ENCODE measurements at places on chromosomes 3 and 15.

GRCh38 chr3:145017959-145018358 is 1046.3 kb downstream of the DIPK2A start:
- H3K4me1 ChIP-seq, result no peaks in the 10 kb centered on the region
- no peaks in the 10 kb centered on the region for H3K27me3 ChIP-seq
- H3K27ac ChIP-seq, result no peak overlapping the region
- no peak for DNase-seq
- H3K4me3 ChIP-seq, result no peak overlapping the region

DNA sequence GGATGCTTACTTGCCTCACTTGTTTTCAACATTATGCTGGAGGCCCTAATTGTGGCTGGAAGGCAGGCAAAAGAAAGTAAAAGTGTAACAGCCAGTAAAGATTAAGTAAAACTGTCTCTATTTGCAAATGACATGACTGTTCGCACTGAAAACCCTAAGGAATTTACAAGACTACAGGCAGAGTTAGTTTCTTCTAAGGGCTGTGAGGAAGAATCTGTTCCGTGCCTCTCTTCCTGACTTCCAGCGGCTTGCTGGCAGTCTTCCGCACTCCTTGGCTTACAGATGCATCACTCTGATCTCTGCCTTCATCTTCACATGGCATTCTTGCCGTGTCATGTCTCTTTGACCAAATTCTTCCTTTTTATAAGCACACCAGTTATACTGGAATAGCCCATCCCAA is 86.1 kb downstream of the DLG1 start:
- no peak for DNase-seq
- H3K4me3 ChIP-seq, result no peak overlapping the region
- no peaks in the 10 kb centered on the region for H3K36me3 ChIP-seq
- H3K27ac ChIP-seq, result no peak overlapping the region
- no peaks in the 10 kb centered on the region for H3K27me3 ChIP-seq

DNA sequence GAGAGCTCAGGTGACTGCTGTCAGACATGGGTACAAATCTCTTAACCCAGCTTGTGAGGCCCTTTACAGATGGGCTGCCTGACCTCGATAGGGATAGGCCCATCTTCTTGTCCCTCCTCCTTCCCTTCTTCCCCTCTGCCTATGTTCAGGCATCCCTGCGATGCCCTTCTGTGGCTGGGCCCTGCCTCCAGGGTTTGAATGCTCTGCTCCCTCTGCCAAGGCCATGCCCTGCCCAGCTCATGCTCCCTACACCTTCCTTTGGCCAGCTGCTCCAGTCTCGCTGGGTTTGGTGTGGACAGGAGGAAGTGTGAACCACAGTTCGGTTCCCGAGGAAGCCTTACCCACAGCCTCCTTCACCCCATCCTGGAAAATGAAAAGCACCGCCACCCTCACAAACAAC is 4.3 kb downstream of the FYCO1 start:
- no peaks in the 10 kb centered on the region for H3K36me3 ChIP-seq
- peak overlapping the region; percentile 61 for H3K27ac ChIP-seq
- H3K27me3 ChIP-seq, result no peaks in the 10 kb centered on the region
- no peak for DNase-seq

DNA sequence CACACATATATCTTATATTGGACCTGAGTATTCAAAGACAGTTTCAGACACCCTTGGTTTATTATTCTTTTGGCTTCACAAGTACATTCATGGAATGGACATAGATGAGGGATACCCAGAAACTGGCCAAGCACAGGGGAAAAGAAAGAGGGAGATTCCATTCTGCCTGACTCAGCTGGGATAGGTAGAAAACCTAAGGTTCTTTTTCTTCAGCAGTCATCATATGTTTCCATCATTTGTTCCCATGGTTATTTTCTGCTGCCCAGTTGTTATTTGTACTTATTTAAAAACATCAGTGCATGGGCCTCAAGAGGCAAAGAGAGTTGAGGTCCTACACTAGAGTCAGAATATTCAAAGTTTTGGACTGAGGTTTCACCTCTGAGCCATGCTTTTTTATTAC is 91.8 kb downstream of the FILIP1L start:
- H3K27ac ChIP-seq, result no peak overlapping the region
- DNase-seq, result no peak
- no peak overlapping the region for H3K4me3 ChIP-seq

DNA sequence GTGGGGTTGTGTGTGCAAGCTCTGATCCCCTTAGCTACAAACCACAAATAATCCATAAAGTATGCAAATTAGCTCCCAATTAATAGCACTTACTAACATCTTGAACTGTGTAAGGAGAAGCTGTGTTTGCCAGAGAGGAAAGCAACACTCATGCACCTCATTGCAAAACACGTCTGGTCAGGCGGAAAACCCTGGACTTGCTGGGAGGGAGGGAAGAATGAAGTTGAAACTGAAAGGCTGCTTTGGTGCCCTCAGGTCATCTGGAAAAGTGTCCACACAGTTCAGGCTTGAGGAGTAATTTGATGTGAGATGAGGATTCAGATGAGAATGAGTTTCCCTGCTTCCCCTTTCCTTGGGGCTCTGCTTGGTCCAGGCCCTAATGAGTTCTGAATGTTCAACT is 185.5 kb upstream of the ANKRD28 start:
- H3K27me3 ChIP-seq, result no peaks in the 10 kb centered on the region
- H3K4me1 ChIP-seq, result peaks cover 10% of the 10 kb centered on the region
- H3K27ac ChIP-seq, result peak overlapping the region; percentile 67
- no peak overlapping the region for H3K4me3 ChIP-seq
